Karpas-422 (cell line): ENCODE measurements at places on chromosomes 3 and 15.

DNA sequence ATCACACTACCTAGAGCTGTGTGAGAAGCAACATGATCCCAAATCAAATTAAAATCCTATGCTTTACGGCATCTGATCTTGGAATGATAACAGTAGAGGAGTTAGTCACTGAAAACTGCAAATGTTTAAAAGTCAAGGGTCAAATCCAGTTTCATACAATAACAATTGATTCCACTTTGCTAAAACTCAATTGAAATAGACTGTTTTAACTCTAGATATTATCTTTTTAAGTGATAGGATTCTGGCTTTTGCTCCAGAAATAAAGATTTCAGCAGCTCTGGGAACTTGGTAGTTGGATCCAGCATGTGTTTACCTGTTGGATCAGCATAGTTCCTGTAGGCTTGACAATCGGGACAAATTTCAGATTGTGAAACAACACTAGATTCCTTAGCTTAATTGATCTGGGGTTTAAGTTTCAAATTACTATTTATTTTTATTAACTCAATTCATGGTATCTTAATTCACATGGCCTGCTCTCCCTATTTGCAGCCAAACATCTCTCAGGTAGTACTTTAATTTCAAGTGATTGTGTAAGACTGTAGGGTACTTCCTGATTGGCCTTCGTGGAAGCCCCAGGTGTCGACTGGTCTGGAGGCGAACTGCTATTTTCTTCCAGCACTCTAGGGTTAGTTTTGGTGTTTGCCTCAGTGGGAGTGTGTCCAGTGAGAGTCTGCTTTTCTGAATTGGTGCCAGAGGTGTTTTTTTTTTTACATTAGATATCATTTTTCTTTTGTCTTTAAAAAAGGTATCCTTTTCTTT is 16.6 kb downstream of the NFKBIZ start:
- no peaks in the 10 kb centered on the region for H3K27me3 ChIP-seq
- no peak overlapping the region for H3K27ac ChIP-seq
- peaks cover 12% of the 10 kb centered on the region for H3K4me1 ChIP-seq
- no peak overlapping the region for H3K4me3 ChIP-seq
- H3K36me3 ChIP-seq: no peaks in the 10 kb centered on the region

- H3K4me3 ChIP-seq: no peak overlapping the region
- no peak for DNase-seq
- H3K36me3 ChIP-seq: no peaks in the 10 kb centered on the region
- peaks cover 4% of the 10 kb centered on the region; the same call in 1 of the 2 replicates for H3K27me3 ChIP-seq
Observed at GRCh38 chr3:146380046-146380445, 89.3 kb downstream of the PLSCR2 start.

- no peaks in the 10 kb centered on the region for H3K27me3 ChIP-seq
- no peaks in the 10 kb centered on the region for H3K4me1 ChIP-seq
- H3K27ac ChIP-seq: no peak overlapping the region
- no peak overlapping the region for H3K4me3 ChIP-seq
- DNase-seq: no peak
Observed at GRCh38 chr3:152219216-152219615, 49.5 kb upstream of the MBNL1 start.

DNA sequence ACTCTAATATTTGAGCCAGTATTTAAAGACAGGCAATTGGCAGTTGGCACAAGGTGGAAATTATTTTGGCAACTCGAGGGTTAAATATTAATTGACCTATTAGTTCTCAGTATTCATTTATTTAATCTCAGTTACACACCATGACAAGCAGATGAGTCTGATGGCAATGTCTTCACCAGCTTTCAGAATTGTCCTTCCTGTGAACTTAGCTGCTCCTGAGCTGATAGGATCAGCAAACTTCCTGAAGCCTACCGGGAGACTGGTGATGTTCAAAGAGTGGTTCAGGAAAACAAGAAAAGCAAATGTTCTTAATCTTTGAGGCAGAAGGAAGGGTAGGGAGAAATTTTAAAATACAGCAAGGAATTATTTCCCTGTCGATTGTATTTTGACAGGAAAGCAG is 522.2 kb downstream of the SOX2 start:
- no peak overlapping the region for H3K27ac ChIP-seq
- H3K4me1 ChIP-seq: peaks cover 13% of the 10 kb centered on the region
- DNase-seq: no peak
- no peak overlapping the region for H3K4me3 ChIP-seq
- no peaks in the 10 kb centered on the region for H3K36me3 ChIP-seq
- no peaks in the 10 kb centered on the region for H3K27me3 ChIP-seq

- H3K4me3 ChIP-seq: no peak overlapping the region
- H3K27ac ChIP-seq: peak overlapping the region; percentile 54; the same call in 1 of the 2 replicates
- peaks cover 24% of the 10 kb centered on the region for H3K4me1 ChIP-seq
- H3K27me3 ChIP-seq: no peaks in the 10 kb centered on the region
- no peak for DNase-seq
- H3K36me3 ChIP-seq: no peaks in the 10 kb centered on the region
Observed at GRCh38 chr15:64024172-64025050, 21.9 kb downstream of the DAPK2 start.

- no peaks in the 10 kb centered on the region for H3K27me3 ChIP-seq
- peaks cover 4% of the 10 kb centered on the region for H3K4me1 ChIP-seq
- H3K27ac ChIP-seq: no peak overlapping the region
- DNase-seq: no peak
- H3K36me3 ChIP-seq: no peaks in the 10 kb centered on the region
Observed at GRCh38 chr3:152519376-152519775, 250.6 kb downstream of the MBNL1 start.

GRCh38 chr15:70558406-70559264 is 204.7 kb downstream of the UACA start:
- H3K27ac ChIP-seq: no peak overlapping the region
- H3K27me3 ChIP-seq: no peaks in the 10 kb centered on the region
- no peak overlapping the region for H3K4me3 ChIP-seq
- no peaks in the 10 kb centered on the region for H3K4me1 ChIP-seq
- DNase-seq: no peak
- H3K36me3 ChIP-seq: no peaks in the 10 kb centered on the region

DNA sequence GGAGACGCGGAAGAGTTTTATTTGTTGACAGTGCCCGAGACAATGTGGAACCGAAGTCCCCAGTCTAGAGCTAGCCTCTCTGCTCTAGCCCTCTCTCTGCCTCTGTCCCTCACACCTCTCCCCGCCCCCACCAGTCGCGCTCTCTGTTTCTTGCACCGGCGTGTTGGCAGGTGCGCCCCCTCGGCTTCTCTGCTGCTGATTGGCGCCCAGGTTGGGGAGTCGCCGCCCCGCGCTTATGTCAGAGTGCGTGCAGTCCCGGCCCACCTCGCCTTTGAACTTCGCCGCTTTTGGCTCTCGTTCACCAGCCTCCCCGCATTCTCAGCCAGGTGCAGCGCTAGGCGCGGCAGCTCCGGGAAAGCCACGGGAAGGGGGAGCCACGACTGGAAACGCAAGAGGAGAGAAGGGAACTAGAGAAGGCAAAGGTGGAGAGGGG is at the start of gene SOX14:
Gene SOX14 (plus strand): TSS at position 315 of the 433 bp plus-strand sequence. CDS start 470 bp downstream, outside the sequence.
- H3K27ac ChIP-seq: no peak within 1 kb of the TSS
- H3K27me3 ChIP-seq: no peaks in the 10 kb centered on the region
- DNase-seq: no peak
- no peaks in the 10 kb centered on the region for H3K36me3 ChIP-seq
- no peak within 1 kb of the TSS for H3K4me3 ChIP-seq

DNA sequence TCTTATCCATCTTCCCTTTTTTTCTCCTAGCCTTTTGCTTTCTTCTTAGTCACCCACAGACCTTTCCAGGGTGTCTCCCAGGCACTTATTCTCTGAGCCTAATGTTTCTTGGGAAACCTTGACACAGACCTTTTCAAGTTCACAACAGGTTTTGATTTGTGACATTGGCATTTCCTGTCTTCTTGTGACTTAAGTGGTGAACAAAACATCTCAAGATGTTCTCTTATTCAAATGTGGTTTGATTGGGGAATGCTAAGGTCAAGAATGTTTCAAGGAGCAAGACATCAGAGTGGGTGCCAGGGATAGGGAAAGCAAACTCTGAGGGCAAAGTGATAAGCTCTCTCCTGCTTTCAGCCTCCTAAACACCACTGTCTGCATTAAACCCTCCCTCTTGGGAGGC is 68.2 kb upstream of the GSK3B start:
- H3K36me3 ChIP-seq: no peaks in the 10 kb centered on the region
- no peaks in the 10 kb centered on the region for H3K27me3 ChIP-seq
- H3K4me3 ChIP-seq: no peak overlapping the region
- H3K27ac ChIP-seq: no peak overlapping the region
- no peak for DNase-seq

DNA sequence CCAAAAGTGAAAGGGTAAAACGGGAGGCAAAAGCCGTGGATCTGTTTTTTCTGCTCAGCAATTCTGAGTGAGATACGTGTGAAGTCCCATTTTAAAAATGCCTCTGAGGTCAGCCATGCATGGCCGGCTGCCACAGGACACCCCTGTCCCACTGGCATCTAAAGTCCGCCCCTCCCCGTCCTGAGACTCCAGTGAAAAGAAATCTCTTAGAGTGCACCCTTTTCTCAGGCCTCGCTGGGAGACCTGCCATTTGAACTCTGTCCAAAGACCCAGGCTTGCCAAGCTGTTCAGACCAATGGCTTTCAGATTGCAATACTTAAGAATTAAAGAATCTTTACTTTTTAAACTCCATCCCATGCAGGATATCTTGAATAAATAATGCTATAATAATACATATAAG is 61.0 kb upstream of the SLC24A5 start:
- 0 out of 2 replicates have a peak, but pooled peaks cover 3% of the 10 kb centered on the region for H3K27me3 ChIP-seq
- no peaks in the 10 kb centered on the region for H3K36me3 ChIP-seq
- no peak for DNase-seq
- H3K27ac ChIP-seq: no peak overlapping the region
- no peaks in the 10 kb centered on the region for H3K4me1 ChIP-seq
- no peak overlapping the region for H3K4me3 ChIP-seq

DNA sequence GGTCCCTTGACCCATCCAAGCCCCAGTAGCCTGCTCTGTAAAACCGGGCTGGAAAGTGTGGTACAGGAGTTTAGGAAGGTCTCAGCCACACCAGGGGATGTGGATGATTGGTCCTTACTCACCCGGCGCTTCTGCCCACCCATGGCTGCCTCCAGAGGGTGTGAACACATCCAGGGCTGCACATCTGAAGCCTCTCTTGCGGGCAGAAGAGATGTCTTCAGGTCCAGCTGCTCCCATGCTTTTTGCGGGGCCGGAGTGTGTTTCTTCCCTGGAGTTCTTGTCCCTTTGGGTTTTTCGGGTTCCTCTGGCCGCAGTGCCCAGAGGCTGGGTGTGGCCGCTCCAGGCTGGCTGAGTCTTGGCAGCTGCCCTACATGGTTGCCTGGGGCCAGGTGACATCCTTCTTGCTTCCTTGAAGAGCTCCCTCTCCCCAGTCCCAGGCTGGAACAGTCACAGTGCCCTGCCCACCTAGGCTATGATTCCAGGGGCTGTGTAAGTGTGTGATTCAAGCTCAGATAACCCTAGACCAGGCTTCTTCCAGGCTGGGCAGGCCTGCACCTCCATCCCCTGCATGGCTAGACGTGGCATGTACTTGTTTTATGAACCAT is 33.9 kb downstream of the HDAC11 start:
- no peak overlapping the region for H3K27ac ChIP-seq
- H3K4me3 ChIP-seq: no peak overlapping the region
- H3K4me1 ChIP-seq: no peaks in the 10 kb centered on the region
- H3K27me3 ChIP-seq: no peaks in the 10 kb centered on the region
- no peak for DNase-seq
- no peaks in the 10 kb centered on the region for H3K36me3 ChIP-seq

DNA sequence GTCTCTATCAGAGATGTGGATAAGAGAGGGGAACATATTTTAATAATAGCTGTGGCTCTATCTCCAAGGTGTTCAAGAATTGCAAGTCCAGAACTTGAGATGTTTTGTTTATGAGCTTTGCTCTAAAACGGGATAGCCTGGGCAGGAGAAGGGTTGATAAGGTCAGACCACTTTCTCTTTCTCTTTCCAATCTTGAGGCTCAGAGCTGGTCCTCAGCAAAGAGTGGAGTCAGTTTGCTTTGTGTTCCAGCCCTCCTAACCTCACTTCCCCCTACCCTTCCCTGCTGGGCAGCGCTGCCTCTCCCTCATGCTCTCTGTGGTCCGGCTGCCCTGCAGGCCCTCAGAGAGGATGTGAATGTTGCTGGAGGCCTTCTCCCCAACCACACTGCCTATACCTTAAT is 13.8 kb downstream of the KLHL6 start:
- DNase-seq: no peak
- 0 out of 2 replicates have a peak, but pooled peaks cover 3% of the 10 kb centered on the region for H3K36me3 ChIP-seq
- peak overlapping the region; percentile 60 for H3K27ac ChIP-seq
- H3K4me3 ChIP-seq: no peak overlapping the region
- no peaks in the 10 kb centered on the region for H3K27me3 ChIP-seq

GRCh38 chr3:120332646-120333045 is 16.5 kb downstream of the LRRC58 start:
- peaks cover 60% of the 10 kb centered on the region; the same call in 1 of the 2 replicates for H3K36me3 ChIP-seq
- H3K4me3 ChIP-seq: no peak overlapping the region

- H3K36me3 ChIP-seq: no peaks in the 10 kb centered on the region
Observed at GRCh38 chr15:89346516-89347231, 12.1 kb upstream of the POLG start.

- no peak overlapping the region for H3K4me3 ChIP-seq
- H3K36me3 ChIP-seq: no peaks in the 10 kb centered on the region
- H3K27ac ChIP-seq: no peak overlapping the region
- no peaks in the 10 kb centered on the region for H3K4me1 ChIP-seq
Observed at GRCh38 chr3:65975032-65975431, 63.7 kb downstream of the MAGI1 start.

- H3K27ac ChIP-seq: no peak overlapping the region
- no peak for DNase-seq
- no peaks in the 10 kb centered on the region for H3K36me3 ChIP-seq
- no peaks in the 10 kb centered on the region for H3K4me1 ChIP-seq
- H3K4me3 ChIP-seq: no peak overlapping the region
Observed at GRCh38 chr15:78179906-78180305, 30.7 kb downstream of the IDH3A start.

GRCh38 chr3:174957551-174958001 is 98.4 kb downstream of the NAALADL2 start:
- no peaks in the 10 kb centered on the region for H3K4me1 ChIP-seq
- no peaks in the 10 kb centered on the region for H3K27me3 ChIP-seq
- no peak overlapping the region for H3K27ac ChIP-seq
- H3K4me3 ChIP-seq: no peak overlapping the region

- H3K36me3 ChIP-seq: no peaks in the 10 kb centered on the region
- no peaks in the 10 kb centered on the region for H3K4me1 ChIP-seq
- H3K27ac ChIP-seq: no peak overlapping the region
Observed at GRCh38 chr3:180341516-180341915, 260.4 kb upstream of the TTC14 start.

DNA sequence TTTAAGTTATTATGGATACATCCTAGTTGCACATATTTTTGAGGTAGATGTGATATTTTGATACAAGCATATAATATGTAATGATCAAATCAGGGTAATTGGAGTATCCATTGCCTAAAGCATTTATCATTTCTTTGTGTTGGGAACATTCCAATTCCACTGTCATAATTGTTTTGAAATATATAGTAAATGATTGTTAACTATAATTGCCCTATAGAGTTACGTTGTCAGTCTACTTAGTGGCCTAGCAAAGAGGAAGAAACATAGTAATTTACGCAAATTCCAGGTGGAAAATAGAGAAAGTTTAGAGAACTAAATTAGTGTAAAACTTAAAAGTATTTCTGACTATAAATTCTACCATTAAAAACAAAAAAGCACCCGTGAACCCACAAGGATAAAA is 24.9 kb downstream of the NXPE3 start:
- no peak for DNase-seq
- H3K36me3 ChIP-seq: peaks cover 11% of the 10 kb centered on the region; the same call in 1 of the 2 replicates
- no peaks in the 10 kb centered on the region for H3K27me3 ChIP-seq
- no peak overlapping the region for H3K4me3 ChIP-seq
